Activated CD4-positive, alpha-beta T cell treated with anti-CD3 and anti-CD28 coated beads for 24 hours (primary cell): ENCODE measurements at places on chromosomes 1 and 21.

DNA sequence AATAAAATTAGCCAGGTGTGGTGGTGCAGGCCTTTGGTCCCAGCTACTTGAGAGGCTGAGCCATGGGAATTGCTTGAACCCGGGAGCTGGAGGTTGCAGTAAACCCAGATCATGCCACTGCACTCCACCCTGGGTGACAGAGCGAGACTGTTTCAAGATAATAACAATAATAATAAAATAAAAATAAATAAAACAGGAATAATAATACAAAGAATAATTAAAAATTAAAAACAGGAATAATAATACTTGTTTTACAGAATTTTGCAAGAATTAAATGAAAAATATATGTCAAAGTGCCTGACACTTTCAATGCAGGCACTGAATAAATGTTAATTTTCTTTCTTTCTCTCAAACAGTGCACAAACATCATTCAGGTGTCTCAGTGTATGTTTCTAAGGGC is 26.5 kb upstream of the CTH start:
- DNase-seq: no peak

DNA sequence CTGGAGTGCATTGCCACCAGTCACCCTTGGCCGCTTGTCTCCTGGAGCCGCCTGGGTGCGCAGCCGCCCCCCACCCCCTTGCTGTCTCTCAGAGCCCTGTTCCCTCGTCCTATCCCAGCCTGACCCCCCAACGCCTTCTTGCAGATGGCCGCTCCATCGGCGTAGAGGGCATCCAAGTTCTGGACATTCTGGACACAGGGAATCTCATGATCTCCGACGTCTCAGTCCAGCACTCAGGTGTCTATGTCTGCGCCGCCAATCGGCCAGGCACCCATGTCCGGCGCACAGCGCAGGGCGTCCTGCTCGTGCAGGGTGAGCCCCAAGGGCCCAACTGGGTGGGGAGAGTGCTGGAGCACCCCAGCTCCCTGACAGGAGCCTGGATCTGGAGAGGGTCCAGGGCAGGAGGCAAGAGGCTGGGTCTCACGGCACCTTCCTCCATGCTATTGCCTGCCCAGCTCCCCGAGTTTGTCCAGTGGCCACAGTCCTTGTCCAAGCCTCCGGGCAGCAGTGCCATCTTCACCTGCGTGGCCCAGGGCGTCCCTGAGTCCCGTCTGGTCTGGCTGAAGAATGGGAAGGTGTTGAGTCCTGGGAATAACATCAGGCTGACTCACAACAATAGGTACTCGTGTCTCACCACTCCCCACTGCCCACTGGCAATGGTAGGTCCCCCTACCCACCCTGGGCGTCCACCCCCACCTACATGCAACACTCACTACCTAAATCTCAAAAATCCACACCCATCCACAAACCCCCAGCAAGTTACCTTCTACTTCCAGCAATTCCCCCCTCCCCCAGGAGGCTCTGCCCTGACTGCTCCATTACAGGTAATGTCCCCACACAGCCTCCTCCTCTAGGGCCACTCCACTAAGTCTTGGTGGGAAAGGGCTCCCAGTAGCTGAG is 24.6 kb downstream of the SLC27A3 start:
- no peak for DNase-seq

DNA sequence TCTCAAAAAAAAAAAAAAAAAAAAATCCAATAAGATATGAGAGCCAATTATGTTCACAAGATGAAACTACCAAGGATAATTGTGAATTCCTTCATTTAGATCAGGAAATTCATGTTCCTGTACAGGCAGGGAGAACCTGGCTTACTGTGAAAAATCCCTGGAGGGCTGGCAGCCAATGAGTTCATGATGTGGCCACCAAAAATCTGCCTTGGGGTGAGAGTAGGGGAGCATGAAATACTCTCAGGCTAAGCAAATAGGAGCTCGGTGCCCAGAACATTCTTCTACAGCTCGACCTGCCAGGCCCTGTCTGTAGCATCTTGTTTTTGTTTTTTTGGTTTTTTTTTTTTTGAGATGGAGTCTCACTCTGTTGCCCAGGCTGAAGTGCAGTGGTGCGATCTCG is 50.1 kb downstream of the PIK3CD start:
- DNase-seq: no peak

DNA sequence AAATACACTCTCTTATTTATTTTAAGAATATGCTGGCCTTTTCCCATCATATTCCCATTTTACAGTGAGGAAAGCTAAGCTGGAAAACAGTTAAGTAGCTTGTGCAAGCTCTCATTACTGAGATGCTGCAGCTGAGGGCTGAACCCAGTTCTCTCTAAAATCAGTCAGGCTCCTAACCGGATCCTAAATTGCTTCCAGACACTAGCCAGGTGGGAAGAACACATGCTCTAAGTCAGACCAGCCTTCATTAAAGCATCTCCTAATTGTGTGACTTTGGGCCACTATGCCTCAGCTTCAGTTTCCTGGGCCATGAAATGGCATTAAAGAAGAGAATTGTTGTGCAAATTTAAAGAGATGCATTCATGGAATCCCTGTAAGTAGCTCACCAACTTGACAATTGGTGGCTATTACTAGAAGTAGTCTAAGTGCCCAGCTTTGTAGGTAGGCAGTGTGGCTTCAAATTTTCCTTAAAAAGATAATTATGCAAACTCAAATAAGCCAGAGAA is 228.4 kb downstream of the DAB1 start:
- DNase-seq: no peak

DNA sequence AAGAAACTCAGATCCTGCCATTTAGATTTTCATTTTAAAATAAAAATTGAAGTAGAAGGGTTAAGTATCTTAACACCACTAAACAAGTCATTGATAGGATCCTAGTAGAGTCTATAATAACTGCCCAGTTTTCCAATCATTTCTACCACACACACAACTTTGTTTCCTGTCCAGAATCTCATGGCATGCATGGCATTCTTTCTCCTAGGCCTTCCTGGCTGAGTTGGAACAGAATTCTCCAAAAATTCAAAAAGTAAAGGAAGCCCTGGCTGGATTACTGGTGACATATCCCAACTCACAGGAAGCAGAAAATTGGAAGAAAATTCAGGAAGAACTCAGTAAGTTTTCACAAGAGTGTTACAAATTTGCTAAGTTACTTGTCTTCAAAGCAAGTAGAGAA is 111.4 kb upstream of the BMP8A start:
- no peak for DNase-seq

GRCh38 chr1:27122652-27123051 is 32.3 kb downstream of the SLC9A1 start:
- no peak for DNase-seq

GRCh38 chr1:220962031-220962751 is 82.9 kb downstream of the HLX start:
- DNase-seq: no peak

- no peak for DNase-seq
Observed at GRCh38 chr1:34331020-34331926, 154.6 kb downstream of the C1orf94 start.
